ENCODE measurements at places on chromosomes 2 and 18.

- DNase-seq: no peak
Observed at GRCh38 chr18:6962571-6963451, 154.8 kb downstream of the LAMA1 start.

GRCh38 chr2:212441141-212441540, 97.5 kb downstream of the ERBB4 start:
- DNase-seq: no peak

DNA sequence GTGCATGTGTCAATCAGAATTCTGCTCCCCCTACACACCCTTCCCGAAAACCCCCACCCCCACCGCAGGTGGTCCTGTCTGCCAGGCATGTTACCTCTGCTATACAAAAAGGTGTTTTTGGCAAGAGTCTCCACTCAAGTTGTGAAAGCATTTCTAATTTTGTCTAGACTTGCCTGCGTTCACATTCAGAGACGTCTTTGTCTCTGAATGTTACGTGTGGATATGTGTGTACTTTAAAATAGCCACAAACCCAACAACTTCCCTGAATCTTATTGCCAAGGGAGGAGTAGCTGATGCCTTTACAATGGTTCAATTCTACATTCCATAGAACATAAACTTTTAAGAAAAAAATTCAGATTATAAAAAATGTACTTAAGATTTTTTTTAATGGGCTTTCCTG, 66.6 kb downstream of the ITGA4 start:
- DNase-seq: no peak

GRCh38 chr18:49151482-49151881, 200.7 kb upstream of the SMAD7 start:
- no peak for DNase-seq

DNA sequence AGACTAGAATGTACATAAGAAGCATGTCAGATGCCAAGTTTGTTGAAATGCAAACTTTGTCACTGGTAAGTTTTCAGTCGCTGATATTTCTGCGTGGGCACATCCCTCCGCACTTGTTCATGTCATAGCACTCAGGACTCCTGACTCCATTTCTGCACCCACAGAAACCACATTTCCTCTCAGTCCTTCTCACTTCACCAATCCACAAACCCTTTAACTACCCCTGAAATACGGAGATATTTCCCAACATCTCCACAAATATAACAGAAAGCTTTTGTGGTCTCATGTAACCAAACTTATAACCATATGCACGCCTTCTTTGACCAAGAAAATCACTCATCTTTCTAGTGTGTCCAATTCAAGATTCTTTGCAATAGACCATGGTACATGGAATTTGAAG, 276.9 kb upstream of the ERBB4 start:
- no peak for DNase-seq

- DNase-seq: no peak
Observed at GRCh38 chr2:103172821-103173220, 411.0 kb downstream of the TMEM182 start.

DNA sequence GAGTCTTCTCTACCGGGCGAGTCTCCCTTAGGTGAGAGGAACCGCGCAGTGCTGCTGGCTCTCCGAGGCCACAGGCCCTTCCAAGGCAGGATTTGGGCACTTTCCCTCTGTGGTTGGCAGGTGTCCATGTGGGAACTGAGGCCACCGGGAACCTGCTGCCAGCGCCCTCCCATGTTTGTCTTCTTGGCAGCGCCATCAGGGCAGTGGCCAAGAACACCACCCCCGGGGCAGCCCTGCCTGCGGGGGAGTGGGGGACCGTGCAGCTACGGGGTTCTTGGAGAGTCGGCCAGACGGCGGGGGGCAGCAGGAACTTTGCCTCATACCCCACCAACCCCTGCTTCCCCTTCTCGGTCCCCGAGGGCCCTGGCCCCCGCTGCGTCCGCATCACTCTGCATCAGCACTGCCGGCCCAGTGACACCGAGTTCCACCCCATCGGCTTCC, 10.0 kb downstream of the CAPN10 start:
- DNase-seq: peak; percentile 52

DNA sequence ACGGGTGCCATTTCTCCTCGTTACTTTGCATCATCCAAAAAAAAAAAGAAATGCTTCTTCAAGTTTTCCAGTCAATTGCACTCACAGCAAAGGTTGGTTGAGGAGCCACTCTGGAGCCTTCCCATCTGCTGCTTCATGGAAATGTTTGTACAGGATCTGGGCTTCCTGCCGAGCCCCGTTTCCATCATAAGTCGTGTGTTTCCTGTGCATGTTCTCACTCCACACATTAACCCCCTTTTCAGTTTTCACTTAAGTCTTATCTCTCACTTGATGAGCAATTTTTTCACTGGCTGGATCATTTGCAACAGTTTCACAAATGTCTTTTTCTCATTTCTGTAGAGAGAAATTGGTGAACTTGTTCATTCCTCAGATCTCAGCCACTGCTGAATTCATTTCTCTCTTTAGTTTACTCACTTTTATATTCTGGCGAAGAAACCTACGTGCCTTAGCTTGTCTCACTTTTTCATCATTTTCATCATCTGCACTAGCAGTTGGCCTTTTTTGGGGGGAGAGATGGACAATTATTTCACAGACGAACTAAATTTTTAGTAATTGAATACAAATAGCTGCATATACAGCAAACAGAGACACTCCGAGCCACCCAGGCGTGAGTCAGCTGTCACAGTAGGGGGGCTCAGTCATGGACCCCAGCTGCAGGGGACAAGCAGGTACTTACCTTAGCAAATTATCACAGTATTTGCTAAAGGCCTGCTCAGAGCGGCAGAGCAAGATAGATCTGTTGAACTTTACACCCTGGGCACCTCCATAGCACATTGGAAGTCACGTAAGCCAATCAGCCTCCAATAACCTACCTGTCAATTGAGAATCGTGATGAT, 750.8 kb upstream of the ID2 start:
- peak; percentile 67 for DNase-seq

GRCh38 chr2:76194031-76194775, 483.5 kb upstream of the GCFC2 start:
- no peak for DNase-seq

DNA sequence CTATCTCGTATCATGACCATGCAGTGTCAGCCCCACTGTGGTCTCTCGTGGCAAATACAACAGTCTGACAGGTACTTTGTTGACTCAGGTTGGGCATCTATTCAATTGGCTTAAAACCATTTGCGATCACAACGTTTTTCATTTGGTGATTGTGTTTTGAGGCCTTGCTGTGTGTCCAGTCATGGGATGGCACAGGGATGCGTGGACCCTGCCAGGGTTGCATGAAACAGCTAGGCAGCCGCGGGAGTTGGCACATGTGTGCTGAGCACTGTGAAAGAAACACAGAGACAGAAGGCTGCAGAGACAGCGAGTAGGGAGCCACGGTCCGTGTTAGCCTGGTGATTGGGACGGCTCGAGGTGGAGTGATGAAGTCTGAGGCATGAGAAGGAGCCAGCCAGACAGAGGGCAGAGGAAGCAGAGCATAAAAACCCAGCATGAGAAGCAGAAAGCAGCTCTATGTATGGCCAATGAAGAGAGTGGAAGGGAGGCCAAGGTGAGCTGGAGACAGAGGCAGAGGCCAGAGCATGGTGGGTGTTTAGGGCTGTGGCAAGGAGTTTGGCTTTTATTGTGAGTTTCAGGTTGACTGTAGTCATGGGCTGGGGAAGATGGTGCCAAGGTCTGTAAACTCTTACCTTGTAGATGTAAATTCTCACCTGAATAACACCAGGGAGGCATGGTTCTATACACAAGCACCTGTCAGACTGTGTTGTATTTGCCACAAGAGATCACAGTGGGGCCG, 31.8 kb upstream of the IL1R1 start:
- DNase-seq: no peak

GRCh38 chr2:207660994-207661393, 35.8 kb upstream of the METTL21A start:
- no peak for DNase-seq

DNA sequence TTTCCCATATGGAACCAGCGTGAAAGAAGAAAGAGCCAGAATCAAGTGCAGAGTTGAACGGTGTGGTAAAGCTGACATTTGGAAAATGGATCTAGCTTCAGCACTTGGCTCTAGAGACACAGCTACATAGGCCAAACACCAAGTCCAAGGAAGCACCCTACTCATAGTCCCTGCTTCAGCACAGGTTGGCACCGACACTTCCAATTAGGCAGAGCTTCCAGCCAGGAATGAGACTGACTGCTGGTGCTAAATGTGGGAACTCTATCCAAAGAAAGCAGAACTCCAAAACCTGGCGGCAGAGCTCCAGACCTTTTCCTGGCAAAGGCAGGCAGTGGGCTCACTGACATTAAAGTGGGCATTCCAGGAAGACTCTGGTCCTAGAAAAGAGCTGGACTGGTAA, 125.4 kb upstream of the CTNNA2 start:
- DNase-seq: no peak

DNA sequence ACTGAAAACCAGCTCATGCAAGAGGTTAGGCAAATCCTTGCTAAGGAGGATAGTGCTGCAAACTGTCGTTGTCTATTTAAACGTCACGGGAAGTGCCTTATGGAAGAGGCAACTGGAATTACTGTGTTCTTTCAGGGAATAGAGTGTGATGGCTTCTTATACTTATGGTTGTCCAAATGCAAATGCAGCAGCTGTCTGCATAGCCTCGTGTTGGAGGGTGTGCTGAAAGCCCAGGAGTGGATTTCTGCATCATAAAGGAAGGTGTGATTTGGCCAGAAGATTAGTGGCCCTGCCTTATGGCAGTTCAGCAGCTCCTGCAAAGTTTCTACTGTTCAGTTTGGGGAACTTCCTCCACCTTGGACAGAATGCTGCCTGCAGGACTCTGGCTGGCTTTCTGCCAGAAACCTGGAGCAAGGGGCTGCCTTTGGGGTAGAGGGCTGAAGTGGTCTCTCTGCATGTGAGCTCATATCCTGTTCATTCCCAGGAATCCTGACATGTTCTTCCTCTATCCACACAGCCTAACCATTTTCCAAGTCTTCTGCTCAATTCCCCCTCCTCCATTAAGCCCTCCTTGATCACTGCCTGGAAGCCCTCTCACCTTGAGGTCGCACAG, 321.2 kb upstream of the CXCR4 start:
- DNase-seq: no peak

- DNase-seq: no peak
Observed at GRCh38 chr2:236597629-236598028, 28.0 kb downstream of the ACKR3 start.

- no peak for DNase-seq
Observed at GRCh38 chr2:68404164-68404563, 39.1 kb downstream of the PLEK start.

DNA sequence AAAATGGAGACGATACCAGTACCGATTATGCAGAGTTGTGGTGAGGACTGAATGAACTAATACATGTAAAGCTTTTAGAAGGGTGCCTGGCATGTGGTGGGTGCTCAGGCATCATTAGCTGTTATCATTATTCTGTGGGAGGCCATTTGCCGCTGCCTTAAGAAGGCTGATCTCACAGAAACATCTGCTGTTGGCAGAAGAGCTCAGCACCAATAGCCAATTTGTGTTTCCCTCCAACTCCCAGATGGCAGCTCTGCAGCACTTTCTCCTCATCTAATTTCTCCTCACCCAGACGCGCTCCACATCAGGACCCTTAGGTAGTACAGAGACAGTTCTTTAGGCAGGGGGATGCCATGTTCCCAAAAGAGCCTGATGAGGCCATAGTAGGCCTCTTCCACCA, 15.8 kb upstream of the CYP1B1 start:
- DNase-seq: no peak

GRCh38 chr18:57441071-57441794, 6.1 kb downstream of the ONECUT2 start:
- DNase-seq: no peak

DNA sequence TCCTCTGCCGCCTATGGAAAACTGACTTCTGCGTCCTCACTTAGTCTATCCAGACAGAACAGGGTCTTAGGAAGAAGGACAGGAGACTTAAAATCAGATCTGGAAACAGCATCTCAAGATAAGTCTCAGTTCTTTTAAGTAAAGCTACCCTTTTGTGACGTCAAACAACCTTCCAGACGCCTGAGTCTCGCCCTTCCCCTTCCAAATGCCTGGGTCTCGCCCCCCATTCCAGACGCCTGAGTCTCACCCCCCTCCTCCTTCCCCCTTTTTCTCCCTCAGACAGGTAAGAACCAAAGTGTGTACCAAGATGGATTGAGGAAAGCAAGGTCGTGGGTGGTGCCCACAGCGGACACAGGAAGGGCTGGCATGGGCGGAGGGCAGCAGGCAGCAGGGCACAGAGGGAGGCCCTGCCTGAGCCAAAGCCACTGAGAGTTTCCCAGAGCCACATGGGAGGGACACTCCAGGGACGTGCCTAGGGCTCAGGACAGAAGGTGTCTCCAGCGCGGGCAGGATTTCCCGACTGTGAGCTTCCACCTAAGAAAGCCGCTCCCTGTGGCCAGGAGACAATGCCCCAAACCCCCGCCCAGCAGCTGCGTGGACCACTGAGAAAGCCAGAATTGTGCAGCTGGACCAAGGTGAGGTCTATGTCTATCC, 51.3 kb downstream of the ANKMY1 start:
- DNase-seq: no peak

GRCh38 chr2:70733646-70734180, 34.3 kb downstream of the ADD2 start:
- no peak for DNase-seq
